ENCODE measurements at places on chromosomes 6 and 20. TPM values are rescaled to one million over a fixed set of nuclear protein-coding genes. Genes with fewer than 3 reads are reported as not detected.

GHRH gene
- total RNA-seq: not detected

GPSM3 gene
- total RNA-seq: 0.36 TPM

PIGU gene
- total RNA-seq: 25.1 TPM

HFE gene
- total RNA-seq: 14.4 TPM

ARMC2 gene
- total RNA-seq: 3.0 TPM

LY6G6D gene
- total RNA-seq: not detected

GTF2H4 gene
- 20.8 TPM for total RNA-seq

PKIB gene
- 0.73 TPM for total RNA-seq

VNN1 gene
- total RNA-seq: 0.11 TPM

DLK2 gene
- 6.4 TPM for total RNA-seq

FOXS1 gene
- 1.6 TPM for total RNA-seq

MUC22 gene
- 0.01 TPM for total RNA-seq

SLC16A10 gene
- total RNA-seq: 0.28 TPM

SNPH gene
- 4.6 TPM for total RNA-seq

CCDC170 gene
- 0.07 TPM for total RNA-seq

GLP1R gene
- not detected for total RNA-seq

TRIM40 gene
- not detected for total RNA-seq

HSPA12B gene
- total RNA-seq: 0.53 TPM

LINC00237 gene
- total RNA-seq: not detected

MEI4 gene
- total RNA-seq: not detected

FOXC1 gene
- total RNA-seq: 6.5 TPM

HNF4A gene
- 15.4 TPM for total RNA-seq

GPX6 gene
- not detected for total RNA-seq

MBOAT1 gene
- total RNA-seq: 3.4 TPM

MCHR2 gene
- total RNA-seq: not detected

PACRG gene
- not detected for total RNA-seq

LY6G5C gene
- total RNA-seq: 1.9 TPM

NT5DC1 gene
- 34.1 TPM for total RNA-seq

FAM209B gene
- 0.42 TPM for total RNA-seq

CDSN gene
- total RNA-seq: not detected

DZANK1 gene
- 2.8 TPM for total RNA-seq

DPPA5 gene
- total RNA-seq: not detected

PLCB4 gene
- 15.2 TPM for total RNA-seq

NOTCH4 gene
- 0.49 TPM for total RNA-seq
